ENCODE measurements at places on chromosomes 1 and 21.

- DNase-seq, result no peak
Measured at GRCh38 chr21:42640486-42640885, 12.9 kb upstream of the PDE9A start.

- peak; percentile 1 for DNase-seq
Measured at GRCh38 chr1:4312024-4312423, 342.4 kb upstream of the AJAP1 start.

DNA sequence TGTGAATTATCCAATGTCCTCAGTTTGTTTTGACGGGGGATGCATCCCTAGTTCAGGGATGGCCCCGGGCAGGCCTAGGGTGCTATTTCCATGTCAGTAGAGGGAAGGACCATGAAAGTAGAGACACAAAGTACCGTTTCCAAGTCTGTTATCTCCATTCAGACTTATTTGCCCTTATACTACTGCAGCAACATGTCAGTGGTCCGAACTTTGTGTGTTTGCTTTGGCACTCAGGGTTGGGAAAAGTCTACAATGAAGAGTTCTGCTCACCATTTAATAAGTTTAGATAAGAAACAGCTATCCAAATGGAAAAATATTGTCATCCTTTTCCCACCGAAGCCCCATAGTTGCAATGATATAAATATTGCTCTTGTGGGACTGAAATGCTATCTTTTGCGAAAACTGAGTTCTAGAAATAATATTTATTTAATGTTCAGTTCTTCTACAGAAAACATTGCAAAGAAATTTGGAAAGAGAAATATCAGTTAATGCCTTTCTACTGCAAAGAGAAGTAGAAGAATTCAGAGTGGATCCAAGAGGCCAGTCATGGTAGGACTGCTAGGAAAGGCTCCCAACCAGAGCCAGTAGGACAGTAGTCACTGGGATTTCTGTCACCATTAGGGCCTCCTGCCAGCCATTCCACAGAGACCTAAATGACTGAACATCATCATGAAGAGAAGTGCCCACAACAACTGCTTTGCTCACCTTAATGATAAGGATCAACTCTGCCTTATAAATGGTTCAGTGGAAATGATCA is 11.5 kb upstream of the AGT start:
- DNase-seq, result no peak

DNA sequence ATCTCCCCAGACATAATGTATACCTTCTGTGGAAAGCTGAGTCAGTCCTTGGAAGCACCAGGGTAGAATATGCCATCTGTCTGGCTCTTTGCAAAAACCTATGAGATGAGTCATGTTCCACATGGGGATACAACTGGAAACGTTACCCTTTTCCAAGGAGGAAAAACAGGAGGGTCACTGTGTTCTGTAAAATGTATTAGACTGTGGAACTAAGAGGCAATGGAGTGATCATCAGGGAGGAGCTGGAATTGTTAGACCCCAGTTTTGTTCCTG is 16.1 kb upstream of the PSMD4 start:
- no peak for DNase-seq

DNA sequence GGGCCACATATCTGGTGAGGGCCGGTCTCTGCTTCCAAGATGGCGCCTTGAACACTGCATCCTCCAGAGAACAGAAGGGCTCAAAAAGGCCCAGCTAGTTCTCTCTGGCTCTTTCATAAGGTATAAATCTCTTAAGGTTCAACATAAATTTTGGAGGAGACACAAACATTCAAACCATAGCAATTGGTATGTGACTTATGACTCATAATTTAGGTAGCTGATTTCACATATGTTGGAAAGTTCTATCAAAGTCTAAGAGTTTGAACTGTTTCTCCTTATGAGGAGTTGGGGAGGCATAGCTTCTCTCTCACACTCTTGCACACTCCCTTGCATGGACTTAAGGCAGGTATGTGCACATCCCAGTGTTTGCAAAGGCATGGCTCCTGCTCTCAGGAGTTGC is 5.1 kb upstream of the FYB2 start:
- DNase-seq, result no peak

DNA sequence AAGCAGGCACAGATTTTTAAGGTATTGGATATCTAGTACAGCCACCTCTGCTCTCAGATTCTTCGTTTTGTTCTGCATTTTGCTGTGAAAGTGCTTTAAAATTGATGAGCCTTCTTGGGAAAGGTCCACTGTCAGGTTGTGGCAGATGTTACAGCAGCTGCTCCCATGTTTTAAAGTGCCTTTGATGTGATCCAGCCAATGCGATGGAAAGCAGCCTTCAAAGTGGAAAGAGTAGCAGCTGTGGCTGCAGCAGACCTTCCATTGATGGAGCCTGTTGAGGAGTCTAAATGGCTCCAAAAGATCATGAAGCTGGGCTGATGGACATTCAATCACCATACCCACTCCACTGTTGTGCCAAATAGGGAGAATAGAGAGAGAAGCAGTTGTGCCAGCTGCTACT is 816.9 kb downstream of the PLA2G4A start:
- no peak for DNase-seq

DNA sequence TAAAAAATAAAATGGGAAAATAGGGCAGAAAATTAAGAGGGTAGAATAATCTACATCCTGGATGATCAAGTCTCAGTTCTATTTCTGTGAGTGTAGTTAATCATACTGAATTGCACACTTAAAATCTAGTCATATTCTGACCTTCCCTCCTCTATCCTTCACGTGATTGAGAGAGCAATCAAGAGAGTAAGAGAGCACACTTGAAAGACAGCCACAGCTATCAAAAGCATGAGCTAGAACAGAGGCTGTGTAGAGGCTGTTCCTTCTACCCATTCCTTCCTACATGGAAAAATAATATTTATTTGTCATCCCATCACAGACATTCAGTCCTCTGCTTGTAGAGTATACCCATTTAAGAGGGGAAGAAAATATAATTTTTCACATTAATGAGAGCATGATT is 52.4 kb downstream of the PHC2 start:
- no peak for DNase-seq

GRCh38 chr1:174769961-174770549 is 229.7 kb upstream of the CACYBP start:
- DNase-seq, result peak; percentile 36

GRCh38 chr21:42121794-42122193 is 50.7 kb downstream of the UMODL1 start:
- no peak for DNase-seq

GRCh38 chr21:33761441-33762036 is 119.2 kb downstream of the ITSN1 start:
- DNase-seq, result no peak

DNA sequence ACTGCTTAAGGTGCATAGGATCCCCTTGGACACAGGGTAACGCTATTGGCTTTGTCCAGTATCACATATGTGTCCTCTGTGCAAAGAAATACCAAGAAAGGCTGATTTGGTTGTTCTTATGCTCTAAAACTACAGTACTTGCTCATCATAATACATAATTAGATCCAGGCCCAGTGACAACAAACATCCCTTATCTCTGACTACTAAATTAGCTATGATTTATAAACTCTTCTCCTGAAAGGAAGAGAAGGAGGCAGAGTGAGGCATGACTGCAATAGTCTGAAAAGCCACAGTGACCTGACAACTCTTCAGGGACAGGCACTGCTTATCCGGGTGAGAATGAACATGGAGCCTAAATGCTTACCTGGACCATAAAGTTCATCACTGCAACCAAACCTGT is 30.7 kb downstream of the MGST3 start:
- DNase-seq, result no peak

DNA sequence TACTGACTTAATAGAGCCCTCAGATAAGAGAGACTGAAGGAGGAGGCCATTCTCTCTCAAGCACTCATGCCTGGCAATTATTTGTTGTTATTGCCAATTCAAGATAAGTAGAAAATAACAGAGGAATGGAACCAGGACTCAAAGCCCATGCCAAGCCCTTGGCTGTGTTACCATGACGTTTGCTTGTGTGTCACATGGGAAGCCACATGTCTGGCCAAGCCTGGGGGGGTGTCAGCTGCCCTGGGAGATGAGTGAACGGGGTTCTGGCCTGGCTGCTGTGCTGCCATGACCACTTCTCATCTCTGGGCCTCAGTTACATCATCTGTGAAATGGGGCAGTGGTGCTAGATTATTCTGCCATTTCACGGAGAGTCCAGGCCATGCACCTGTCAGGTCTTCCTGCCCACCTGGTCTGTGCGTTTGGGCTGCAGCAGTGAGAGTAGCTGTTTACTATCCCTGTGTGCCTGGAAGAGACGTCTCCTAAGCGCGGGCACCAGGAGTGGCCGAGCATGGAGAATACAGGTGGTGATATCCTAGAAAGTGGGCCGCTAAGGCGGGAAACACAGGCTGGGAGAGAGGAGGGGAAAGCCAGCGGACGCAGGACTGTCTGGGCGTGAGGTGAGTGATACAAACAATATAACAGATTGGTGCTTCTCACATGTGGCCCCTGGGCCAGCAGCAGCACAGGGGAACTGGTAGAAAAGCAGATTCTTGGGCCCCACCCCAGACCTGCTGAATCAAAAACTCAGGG is 67.8 kb downstream of the MAN1C1 start:
- no peak for DNase-seq

- DNase-seq, result peak; percentile 3
Measured at GRCh38 chr1:201686714-201687455, 142.1 kb upstream of the IPO9 start.

DNA sequence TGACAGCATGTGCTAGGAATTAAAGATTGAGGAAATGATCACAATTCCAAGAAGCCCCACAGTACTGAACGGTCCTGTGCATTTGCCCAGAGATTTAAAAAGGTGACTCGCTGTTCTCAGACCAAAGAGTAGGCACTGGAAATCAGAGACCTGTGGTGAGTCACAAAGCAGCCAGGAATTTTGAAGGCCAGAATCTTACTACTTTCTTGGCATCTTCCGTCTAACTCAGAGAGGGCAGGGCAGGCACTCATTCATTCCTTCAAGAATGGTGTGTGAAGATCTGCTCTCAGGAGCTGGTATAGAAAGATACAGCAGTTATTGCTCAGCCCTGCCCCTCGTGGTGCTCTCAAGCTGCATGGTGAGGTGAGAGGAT is 57.9 kb downstream of the BRINP2 start:
- DNase-seq, result no peak

DNA sequence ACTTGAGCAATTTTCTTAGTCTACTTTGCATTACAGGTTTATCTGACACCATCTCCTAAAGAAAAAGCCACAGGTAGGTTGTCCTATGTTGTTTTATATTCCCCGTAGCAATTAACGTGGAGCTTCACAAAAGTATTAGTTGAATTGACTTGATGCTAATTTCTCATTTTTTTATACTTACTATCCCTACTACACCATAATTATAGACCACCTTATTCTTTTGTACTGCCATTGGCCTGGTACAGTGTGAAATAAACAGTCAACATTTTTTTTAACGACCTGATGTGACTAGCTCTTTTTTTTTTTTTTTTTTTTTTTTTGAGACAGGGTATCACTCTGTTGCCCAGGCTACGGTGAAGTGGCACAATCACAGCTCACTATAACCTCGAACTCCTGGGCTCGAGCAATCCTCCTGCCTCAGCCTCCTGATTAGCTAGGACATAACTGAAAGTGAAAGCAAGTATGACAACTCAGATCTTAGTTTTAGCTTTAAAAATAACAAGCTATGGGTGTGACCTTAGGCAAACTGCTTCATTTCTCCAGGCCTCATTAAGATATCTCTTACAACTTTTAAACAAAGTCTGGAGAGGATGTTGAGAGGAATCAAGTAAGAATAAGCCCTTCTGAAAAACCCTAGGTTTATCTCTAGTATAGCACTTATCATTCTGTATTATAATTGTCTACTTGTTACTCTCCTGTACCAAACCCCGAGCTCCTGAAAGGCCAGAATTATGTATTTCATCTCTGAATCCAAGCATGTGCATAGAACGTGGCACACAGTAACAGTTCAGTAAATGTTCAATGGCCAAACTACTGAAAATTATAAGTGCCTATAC is 49.5 kb downstream of the LUZP1 start:
- DNase-seq, result peak; percentile 66

DNA sequence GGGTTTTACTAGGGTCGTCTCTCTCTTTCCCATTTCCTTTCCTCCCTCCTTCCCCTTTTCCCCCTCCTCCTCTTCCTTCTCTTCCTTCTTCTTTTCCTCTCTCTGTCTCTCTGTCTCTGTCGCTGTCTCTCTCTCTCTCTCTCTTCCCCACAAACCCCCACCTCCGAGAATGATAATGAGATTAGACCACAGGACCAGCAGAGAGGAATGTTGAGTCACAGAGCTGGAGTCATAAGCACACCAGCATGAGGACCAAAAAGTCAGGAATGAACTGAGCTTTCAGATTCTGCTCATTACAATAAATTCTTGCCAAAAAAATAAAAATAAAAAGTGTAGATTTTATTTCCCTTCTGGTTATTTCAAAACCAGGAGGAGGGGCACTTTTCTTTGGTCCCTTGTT is 377.4 kb downstream of the LTN1 start:
- DNase-seq, result no peak

- no peak for DNase-seq
Measured at GRCh38 chr1:68293609-68294366, 61.5 kb upstream of the WLS start.

- DNase-seq, result no peak
Measured at GRCh38 chr1:10718083-10718415, 78.4 kb downstream of the CASZ1 start.

GRCh38 chr1:54577612-54578011 is 29.6 kb downstream of the ACOT11 start:
- no peak for DNase-seq

GRCh38 chr1:7624791-7625355 is 146.2 kb upstream of the VAMP3 start:
- no peak for DNase-seq

GRCh38 chr1:111758373-111758772 is 2.7 kb downstream of the DDX20 start:
- no peak for DNase-seq

DNA sequence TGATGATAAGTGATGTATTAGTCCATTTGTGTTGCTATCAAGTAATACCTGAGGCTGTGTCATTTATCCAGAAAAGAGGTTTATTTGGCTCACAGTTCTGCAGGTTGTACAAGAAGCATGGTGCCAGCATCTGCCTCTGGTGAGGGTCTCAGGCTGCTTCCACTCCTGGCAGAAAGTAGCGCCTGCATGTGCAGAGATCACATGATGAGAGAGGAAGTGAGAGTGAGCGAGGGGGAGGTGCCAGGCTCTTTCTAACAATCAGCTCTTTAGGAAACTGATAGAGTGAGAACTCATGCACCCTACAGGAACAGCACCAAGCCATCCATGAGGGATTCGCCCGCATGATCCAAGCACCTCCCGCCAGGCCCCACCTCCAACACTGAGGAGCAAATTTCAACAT is 2.2 kb upstream of the FHAD1 start:
- DNase-seq, result no peak

DNA sequence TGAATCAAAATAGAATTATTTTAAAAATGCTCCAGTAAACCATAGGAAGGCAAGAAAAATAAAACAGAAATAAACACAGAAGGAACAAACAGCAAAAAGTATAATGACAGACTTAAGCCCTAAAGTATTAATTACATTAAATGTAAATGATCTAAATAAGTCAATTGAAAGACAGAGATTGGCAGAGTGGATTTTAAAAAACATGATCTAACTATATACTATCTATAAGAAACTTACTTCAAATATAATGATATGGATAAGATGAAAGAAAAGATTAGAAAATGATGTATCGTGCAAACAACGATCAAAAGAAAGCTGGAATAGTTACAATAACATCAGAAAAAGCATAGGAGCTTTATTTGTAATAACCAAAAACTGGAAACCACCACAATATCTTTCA is 90.8 kb downstream of the CAMK2N1 start:
- DNase-seq, result no peak

Data from activated CD4-positive, alpha-beta T cell treated with anti-CD3 and anti-CD28 coated beads, Interleukin-10, Interleukin-2, amounts not matched to agents 100 ng/mL and 50 ng/mL, durations not matched to agents 16 hours and 8 hours (primary cell).